ENCODE measurements at places on chromosomes 1 and 21.

- no peak for DNase-seq
These were observed 23.7 kb upstream of the TMCO2 start for GRCh38 chr1:40224040-40224439.

DNA sequence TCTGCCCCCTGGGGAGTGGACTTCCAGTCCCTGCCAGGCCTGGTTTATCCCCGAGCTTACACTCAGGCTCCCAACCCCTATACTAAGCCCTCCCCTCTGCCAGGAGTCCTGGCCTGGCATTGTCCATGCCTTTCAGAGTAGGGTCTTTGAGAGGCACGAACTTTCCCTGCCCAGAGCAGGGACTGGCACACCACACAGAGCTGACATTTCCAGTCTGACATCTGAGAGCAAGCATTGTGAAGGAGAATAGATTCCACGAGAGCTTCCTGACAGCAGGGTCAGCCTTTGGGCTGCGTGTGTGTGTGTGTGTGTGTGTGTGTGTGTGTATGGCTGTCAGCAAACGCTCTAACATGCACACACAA is 59.5 kb upstream of the LAPTM5 start:
- DNase-seq, result no peak

- peak; percentile 84 for DNase-seq
These were observed 17.9 kb upstream of the ETV3 start for GRCh38 chr1:157156058-157156541.

GRCh38 chr1:235108185-235108593 is 20.4 kb downstream of the TOMM20 start:
- DNase-seq, result no peak

DNA sequence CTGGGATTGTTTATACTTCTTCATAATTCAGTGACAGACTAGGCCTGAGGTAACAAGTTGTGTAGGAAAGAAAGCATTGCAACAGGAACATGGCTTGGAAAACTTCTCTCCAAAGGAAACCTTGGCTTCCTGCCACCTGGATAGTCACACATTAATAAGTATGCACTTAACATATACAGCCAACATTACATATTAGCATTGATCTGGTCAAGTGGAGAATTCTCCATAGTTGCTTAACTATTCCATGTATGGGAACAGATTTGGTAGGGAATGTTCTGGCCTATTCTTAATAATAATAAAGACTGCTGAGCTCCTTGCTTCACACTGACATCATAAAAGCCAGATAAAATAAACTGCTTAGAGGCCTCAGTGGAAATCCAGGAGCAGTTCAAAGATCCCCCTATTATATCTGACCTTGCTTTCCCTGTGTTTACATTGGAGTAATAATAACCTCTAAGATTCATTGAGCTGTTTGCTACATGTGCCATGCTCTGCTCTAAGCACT is 27.2 kb upstream of the NFIA start:
- peak; percentile 51 for DNase-seq

Data from hematopoietic multipotent progenitor cell treated with erythropoietin and hydrocortisone succinate and interleukin-3 and kit ligand, for 17 days (in vitro differentiated cells).